ENCODE measurements at places on chromosomes 5 and 9.
A peak's percentile ranks its signal among the peaks of the same experiment; 100 is the strongest.

DNA sequence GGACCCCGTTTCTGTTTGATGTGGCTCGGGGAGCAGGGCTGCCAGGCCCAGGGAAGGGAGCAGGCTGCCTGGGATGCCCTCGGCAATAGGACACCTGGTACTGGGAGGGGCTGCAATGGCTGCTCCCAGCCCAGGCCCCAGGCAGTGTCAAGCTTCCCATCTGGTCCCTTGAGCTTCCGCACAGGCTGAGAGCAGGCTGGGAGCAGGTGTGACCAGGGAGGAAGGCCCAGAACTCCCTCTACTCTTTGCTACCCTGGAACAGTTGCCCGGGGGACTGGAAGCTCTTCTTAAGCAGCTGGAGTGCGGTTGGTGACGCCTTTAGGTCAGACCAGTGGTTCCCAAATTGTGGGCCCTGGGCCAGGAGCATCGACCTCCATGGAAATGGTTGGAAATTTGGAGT is 186.9 kb downstream of the GADD45G start:
- peak; percentile 5 for DNase-seq

GRCh38 chr5:141150224-141150992 is 551 bp downstream of the PCDHB6 start:
- no peak for DNase-seq

DNA sequence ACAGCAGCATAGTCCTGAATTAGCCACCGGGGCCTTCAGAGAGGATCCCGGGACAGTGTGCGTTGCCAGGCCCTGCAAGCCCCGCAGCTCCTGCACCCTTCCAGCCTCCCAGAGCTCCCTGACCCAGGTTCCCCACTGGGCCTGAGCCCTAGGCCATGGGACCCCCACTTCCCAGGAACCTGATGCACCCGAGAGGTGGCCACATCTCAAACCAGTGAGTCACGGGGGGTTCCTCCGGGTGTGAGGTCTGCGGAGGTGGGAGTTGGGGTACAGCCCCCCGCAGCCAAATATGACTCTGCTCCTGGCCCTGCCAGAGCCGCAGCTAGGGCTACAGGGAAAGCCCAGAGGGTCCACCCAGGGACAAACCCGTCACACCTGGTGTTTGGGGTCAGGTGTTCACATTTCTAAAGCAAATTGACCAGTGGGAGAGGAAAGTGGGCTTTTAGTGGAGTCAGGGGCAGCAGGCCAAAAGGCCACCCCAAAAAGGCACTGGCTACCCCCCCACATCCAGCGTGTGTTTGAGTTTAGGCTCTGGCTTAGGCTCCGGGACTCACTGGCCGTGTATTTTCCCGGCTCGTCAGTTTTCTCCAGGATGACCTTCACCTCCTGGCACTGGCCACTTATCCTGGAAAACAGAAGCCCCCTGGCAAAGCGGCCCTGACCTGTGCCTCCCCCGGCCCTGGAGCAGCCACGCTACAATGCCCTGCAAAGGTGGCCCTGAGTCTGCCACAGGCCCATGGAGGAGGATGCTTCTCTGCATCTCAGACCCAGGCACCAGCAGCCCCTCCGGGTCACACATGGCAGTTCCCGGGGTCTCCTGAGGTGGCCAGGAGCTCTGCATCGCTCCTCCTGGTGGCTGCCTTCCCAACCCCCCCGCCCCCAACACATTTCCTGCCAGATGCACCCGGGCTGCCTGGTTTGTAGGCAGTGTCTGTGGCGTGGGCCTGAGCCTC is 17.4 kb upstream of the OBP2B start:
- DNase-seq: no peak

GRCh38 chr9:106880863-106881262 is 17.9 kb downstream of the ZNF462 start:
- no peak for DNase-seq

GRCh38 chr5:1135696-1136525 is 24.0 kb upstream of the SLC12A7 start:
- peak; percentile 16 for DNase-seq

DNA sequence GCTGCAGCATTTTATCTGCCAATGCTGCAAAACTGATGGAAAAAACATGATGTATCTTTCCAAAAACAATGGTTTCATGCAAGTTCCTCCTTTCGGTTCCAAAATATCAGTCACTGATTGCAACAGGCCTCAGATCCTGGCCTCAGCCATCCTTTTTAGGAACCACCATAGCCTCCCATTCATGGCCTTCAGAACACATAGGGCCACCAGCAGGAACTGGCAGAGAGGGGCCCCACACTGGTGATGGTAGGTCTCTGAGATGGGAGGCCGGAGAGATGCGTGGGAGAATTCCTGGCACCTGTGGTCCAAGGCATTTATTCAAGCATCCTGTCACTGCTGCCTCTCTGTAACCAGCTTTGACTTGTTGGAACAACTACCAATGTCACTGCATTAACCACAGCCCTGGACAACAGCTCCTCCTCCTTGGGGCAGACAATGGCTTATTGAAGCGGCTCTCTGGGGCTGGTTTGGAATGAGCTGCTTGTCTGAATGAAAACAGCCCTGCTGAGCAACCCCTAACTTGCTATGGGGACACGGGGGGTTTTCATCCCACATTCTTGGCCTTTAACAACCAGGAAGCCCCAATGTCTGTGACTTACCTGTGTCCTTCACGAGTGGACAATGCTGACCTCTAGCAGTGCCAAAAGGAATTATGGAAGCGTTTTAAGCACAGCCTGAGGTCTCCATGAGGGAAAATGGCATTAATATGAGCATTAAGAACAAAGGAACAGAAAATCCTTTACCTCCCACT is 108.1 kb downstream of the LHFPL2 start:
- no peak for DNase-seq

GRCh38 chr9:87451149-87451548 is 46.5 kb upstream of the DAPK1 start:
- DNase-seq: no peak

DNA sequence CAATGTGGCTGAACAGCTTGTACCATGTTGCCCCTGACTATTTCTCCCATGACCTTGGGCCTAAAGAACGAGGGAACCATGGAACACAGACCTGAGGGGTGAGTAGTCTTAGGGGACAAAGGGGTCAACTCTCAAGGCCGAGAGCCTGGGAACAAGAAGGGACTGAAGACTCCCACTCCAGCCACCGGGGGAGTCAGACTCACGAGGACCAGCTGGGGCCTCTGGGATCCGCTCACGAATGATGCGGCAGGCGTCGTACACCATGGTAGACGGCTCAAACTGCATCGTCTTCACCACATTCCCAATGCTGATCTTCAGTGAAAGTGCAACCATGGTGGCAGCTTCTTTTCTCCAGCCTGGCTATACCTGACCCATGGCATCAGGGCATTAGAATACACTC is 6.6 kb downstream of the TLN1 start:
- no peak for DNase-seq

DNA sequence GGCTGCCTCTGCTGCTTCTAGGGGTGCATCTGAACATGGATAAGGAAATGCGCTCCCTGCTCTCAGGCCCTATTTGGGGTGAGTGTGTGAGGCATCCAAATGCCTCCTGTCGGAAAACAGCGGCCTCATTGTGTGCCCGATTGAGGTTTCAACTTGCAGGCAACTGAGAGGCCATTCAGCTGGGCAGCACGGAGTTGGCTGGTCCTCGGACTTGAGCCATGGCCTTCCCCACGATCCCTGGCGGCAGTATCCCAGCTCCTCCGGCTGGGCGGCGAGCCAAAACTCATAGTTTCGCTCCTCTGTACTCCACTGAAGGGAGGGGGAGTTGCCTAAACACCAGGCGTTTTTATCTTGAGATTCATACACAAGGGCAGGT is 597.3 kb upstream of the SGCD start:
- DNase-seq: peak; percentile 25

DNA sequence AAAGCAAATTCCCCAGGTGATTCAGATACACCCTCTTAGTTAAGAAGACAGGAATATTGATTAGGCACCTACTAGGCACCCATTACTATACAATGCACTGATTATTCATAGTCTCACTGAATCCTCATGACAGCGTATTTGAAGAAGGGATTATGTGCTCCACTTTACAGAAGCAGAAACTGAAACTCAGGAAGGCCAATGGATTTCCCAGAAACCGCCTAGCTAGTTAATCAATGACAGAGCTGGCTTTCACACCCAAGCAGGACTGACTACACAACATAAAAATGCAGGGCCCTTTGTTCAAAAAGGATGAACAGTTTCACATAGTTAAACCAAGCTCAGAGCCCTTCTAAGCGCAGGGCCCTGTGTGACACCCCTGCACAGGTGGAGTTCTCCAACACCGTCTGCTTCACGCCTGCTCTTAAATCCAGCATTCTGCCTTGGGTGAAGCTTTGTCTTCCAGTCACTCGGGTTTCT is 117.3 kb downstream of the TTLL11 start:
- no peak for DNase-seq
